Peyer's patch (tissue), 4 donors: ENCODE measurements at places on chromosomes 3 and 15. TPM values are rescaled to one million over a fixed set of nuclear protein-coding genes. Genes with fewer than 3 reads are reported as not detected.

The CFAP100 gene
- total RNA-seq = not detected

The IQGAP1 gene
- 162 TPM for total RNA-seq

The DZIP3 gene
- 5.6 TPM for total RNA-seq

The SETMAR gene
- 5.6 TPM for total RNA-seq

The PAQR9 gene
- not detected for total RNA-seq

- H3K36me3 ChIP-seq = no peaks in the 10 kb centered on the region
- DNase-seq = no peak
- H3K4me1 ChIP-seq = no peaks in the 10 kb centered on the region
- no peak overlapping the region for H3K4me3 ChIP-seq
Measured at GRCh38 chr3:60788185-60788584, 463.1 kb downstream of the FHIT start.

- H3K4me3 ChIP-seq = no peak overlapping the region
- no peak overlapping the region for H3K27ac ChIP-seq
- no peaks in the 10 kb centered on the region for H3K4me1 ChIP-seq
- H3K36me3 ChIP-seq = no peaks in the 10 kb centered on the region
- H3K27me3 ChIP-seq = no peaks in the 10 kb centered on the region
Measured at GRCh38 chr3:18825665-18826064, 322.6 kb upstream of the KCNH8 start.

GRCh38 chr3:192844836-192845525 lies 72.7 kb downstream of the MB21D2 start:
- no peak overlapping the region for H3K27ac ChIP-seq
- no peaks in the 10 kb centered on the region for H3K27me3 ChIP-seq
- no peaks in the 10 kb centered on the region for H3K4me1 ChIP-seq

DNA sequence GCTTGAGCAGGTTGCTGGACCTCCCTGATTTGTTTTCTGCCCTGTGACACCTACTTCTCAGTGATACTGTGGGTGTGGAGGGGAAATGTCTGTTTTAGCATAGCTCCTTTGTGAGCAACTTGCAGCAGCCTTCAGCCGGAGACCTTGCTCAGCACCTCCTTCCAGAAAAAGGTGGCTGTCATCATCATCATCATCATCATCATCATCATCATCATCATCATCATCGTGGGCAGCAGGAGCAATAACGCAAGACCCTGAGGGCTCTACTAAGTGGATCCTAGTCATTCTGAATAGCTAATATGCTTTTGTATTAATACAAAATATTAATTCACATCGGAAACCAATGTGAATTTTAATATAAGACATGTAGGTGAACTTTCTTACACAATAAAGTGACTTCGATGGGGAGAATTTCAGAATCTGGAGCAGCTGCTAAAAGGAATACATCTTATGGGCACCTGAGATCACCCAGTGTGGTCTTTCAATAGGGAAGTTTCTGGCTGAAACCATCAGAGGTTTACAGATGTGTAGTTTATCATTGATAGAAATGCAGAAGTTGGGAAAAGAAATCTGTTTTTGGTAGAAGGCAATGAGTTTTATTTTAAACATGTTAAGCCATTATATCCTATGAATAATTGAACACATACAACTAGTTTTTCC lies 8.6 kb downstream of the GABRR3 start:
- no peak for DNase-seq
- no peak overlapping the region for H3K4me3 ChIP-seq
- H3K27me3 ChIP-seq = no peaks in the 10 kb centered on the region
- H3K27ac ChIP-seq = no peak overlapping the region
- no peaks in the 10 kb centered on the region for H3K36me3 ChIP-seq

GRCh38 chr3:124469555-124469954 lies 260.7 kb upstream of the UMPS start:
- no peak overlapping the region for H3K27ac ChIP-seq
- H3K4me3 ChIP-seq = no peak overlapping the region
- H3K36me3 ChIP-seq = no peaks in the 10 kb centered on the region
- no peaks in the 10 kb centered on the region for H3K27me3 ChIP-seq

- no peaks in the 10 kb centered on the region for H3K27me3 ChIP-seq
- no peak for DNase-seq
- no peak overlapping the region for H3K4me3 ChIP-seq
- no peak overlapping the region for H3K27ac ChIP-seq
- H3K4me1 ChIP-seq = no peaks in the 10 kb centered on the region
Measured at GRCh38 chr3:147312786-147313280, 93.5 kb downstream of the ZIC4 start.

GRCh38 chr3:122858373-122858772 lies 63.5 kb downstream of the SLC49A4 start:
- no peaks in the 10 kb centered on the region for H3K27me3 ChIP-seq
- H3K4me3 ChIP-seq = no peak overlapping the region
- no peaks in the 10 kb centered on the region for H3K4me1 ChIP-seq

DNA sequence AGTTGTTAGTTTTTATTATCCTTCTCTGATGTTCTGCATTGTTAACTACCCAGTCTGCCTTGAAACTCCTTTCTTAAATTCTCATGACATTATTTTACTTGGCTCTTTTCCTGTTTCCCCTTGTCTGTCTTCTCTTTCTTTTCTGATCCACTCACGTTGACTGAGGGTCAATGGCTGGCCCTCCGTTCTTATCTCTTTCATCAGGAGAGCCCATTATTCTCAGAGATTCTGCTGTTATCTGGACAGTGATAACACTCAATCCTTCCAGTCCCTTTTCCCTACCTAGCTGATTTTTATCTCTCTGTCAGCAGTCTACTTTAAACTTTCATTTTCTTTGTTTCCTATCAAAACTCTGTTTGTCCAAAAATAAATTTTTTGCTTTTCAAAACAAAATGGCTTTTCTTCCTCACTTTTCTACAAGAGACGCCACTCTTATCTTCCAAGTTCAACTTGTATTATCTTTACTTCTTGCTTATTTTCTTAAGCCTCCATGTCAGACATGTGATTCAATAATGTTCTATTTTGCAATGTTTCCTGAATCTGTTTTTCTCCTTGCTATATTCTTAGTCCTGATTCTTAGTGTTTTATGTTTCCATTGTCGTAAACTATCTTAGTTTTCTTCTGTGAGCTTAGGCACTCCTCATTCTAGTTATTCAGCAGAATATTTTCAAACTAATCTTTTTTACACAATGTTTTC lies 120.2 kb downstream of the NEDD4 start:
- DNase-seq = no peak
- H3K4me3 ChIP-seq = no peak overlapping the region
- no peaks in the 10 kb centered on the region for H3K36me3 ChIP-seq
- no peak overlapping the region for H3K27ac ChIP-seq
- no peaks in the 10 kb centered on the region for H3K27me3 ChIP-seq
- no peaks in the 10 kb centered on the region for H3K4me1 ChIP-seq

- H3K27me3 ChIP-seq = no peaks in the 10 kb centered on the region
- H3K27ac ChIP-seq = no peak overlapping the region
- H3K4me1 ChIP-seq = no peaks in the 10 kb centered on the region
- no peak for DNase-seq
- no peaks in the 10 kb centered on the region for H3K36me3 ChIP-seq
Measured at GRCh38 chr15:48592933-48593332, 52.6 kb downstream of the FBN1 start.

DNA sequence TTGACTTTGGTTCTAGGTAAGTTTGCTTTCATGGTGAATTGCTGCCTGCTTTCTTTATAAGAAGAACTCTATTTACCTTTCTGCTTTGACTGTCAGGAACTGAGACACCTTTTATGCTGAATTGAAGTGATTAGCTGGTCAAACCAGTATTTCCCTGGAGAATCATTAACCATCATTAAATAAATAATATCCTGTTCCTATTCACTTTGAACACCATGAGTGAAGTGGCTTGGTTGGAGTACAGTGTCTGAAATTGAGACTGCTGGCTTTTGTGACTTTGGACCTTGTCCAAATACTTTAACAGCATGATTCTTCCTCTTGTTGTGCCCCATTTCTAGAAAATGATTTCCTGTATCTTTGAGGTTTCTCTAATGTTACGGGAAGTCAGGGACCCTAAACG lies 5.6 kb upstream of the TMEM62 start:
- no peak overlapping the region for H3K4me3 ChIP-seq
- no peaks in the 10 kb centered on the region for H3K27me3 ChIP-seq
- no peaks in the 10 kb centered on the region for H3K36me3 ChIP-seq
- H3K27ac ChIP-seq = peak overlapping the region; percentile 61

DNA sequence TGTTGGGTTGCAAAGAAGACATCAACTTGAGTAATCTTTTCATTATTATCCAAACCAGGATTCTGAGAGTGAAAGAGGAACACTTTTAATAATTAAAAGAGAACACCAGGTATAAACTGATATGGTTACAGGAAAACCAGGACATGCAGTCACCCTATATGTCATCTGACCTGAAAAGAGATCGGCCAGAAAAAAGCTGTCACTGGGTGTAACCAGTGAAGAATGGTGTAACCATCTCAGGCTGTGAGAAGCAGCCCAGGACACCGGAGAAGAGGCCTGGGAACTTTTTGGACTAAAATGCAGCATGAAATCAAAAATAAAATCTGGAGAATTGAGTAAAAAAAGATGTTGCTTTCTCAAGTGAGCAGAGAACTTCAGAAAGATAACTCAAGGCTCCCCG lies 10.1 kb upstream of the CCDC80 start:
- H3K4me1 ChIP-seq = no peaks in the 10 kb centered on the region
- H3K4me3 ChIP-seq = no peak overlapping the region
- no peak for DNase-seq
- H3K36me3 ChIP-seq = no peaks in the 10 kb centered on the region

DNA sequence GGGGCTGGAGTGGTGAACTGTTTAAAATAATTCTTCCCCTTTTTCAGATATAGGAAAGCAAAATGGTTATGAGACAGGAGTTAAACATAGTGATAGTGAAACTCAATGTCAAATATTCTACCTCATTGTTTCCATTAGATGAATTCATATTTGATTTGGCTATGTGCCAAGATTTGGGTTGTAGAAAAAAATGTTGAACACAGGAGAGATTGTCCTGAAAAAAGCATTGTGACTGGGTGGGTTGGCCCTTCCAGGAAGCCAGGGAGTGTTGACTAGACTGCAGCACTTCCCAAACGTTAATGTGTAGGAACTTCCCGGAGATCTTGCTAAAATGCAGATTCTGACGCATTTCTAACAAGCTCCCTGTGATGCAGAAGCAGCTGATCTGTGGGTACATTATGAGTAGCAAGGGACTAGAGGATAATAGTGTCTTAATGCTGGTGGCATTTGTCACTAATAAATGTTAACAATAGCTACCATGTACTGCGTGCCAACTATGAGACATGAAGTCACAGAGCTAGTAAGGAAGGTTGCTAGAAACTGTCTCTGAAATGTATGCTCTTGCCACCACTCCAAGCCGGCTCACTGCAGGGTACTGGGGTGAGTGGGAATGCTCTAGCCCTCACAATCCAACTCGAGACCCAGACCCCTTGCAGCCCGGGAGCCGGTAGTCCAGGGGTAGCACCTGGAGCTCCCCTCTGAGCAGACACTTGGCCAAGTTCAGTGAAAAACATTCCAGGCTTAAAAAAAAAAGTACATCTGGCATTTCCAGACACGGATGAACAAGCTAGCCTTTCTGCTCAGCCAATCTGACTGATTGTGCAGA lies 120.6 kb downstream of the CD47 start:
- no peak overlapping the region for H3K4me3 ChIP-seq
- no peaks in the 10 kb centered on the region for H3K27me3 ChIP-seq
- H3K36me3 ChIP-seq = no peaks in the 10 kb centered on the region
- H3K4me1 ChIP-seq = no peaks in the 10 kb centered on the region

DNA sequence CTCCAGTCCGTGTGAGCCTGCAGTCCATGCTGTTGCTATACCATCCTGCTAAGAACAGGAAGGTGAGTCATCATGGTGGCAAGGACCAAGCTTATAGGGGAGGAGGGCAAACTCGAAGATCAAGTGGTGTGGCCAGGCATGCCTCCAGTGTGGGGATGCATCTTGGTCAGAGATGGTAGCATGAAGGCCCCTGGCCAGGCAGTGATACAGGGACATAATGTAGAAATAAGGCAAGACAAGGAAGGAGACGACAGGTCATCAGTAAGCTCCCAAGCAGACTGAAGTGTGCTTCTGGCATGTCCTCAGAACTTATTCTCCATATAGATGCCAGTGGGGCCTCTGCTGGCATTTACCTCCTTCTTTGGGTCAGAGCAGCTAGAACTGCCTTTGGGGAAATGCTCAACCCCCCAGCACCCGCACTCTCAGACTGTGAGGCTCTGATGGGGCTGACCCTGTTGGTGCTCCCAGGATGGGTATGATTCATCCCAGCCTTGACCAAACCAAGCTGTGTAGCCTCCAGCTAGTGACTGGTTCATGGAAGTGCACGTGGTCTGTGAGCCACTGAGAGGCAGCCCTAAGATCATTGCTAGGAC lies 52.5 kb upstream of the ATP2B2 start:
- H3K4me1 ChIP-seq = no peaks in the 10 kb centered on the region
- no peaks in the 10 kb centered on the region for H3K27me3 ChIP-seq
- H3K4me3 ChIP-seq = no peak overlapping the region
- no peaks in the 10 kb centered on the region for H3K36me3 ChIP-seq
- H3K27ac ChIP-seq = no peak overlapping the region

DNA sequence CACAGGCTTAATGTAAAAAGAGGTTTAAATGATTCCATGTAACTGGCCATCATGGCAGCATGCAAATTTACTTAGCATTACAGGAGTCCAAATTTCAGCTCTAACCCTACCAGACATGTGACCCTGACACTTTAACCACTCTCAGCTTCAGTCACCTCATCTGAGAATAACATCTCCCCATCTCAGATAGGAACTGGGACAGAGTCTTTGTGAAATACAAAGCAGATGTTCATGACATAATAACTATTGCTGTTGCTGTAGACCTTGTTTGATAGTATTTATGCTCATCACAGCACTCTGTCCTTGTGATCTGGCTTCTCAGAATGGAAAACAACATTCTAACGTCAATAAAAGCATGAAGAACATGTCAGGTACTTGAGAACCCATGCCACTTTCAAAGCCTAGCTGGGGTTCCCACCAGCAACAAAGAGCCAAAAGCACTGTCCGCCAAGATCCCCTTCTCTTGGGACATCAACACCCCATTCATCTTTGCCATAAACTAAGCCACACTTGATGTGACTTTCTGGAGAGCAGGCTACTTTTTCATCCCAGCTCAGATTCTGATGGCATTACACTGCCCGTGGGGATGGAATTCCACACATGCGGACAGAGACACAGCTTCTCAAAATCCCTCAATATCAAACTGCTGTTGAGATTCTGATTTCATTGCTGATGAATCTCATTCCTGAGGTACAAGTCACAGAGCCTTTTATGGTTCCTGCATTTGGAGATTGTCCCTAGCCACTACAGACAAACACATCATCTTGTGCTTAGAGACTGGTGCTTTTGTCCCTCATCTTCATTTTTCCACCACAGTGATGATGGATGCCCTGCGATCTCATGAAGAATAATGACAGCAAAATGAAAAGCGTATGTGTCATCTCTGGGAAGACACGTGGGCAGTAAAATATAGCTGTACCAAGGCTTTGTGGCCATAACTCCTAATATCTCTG lies 202.7 kb downstream of the TNIK start:
- no peaks in the 10 kb centered on the region for H3K4me1 ChIP-seq
- no peak overlapping the region for H3K4me3 ChIP-seq
- no peaks in the 10 kb centered on the region for H3K36me3 ChIP-seq
- no peak overlapping the region for H3K27ac ChIP-seq
- no peaks in the 10 kb centered on the region for H3K27me3 ChIP-seq

GRCh38 chr15:25891081-25891480 lies 28.0 kb upstream of the ATP10A start:
- H3K27me3 ChIP-seq = no peaks in the 10 kb centered on the region
- H3K27ac ChIP-seq = peak overlapping the region; percentile 28
- DNase-seq = no peak
- no peak overlapping the region for H3K4me3 ChIP-seq
- no peaks in the 10 kb centered on the region for H3K36me3 ChIP-seq
